ENCODE measurements at places on chromosomes 13 and 19.

GRCh38 chr13:39559847-39560246, 43.1 kb downstream of the LHFPL6 start:
- no peak for DNase-seq

- DNase-seq, result no peak
Observed at GRCh38 chr13:102856557-102856956, 10.7 kb downstream of the ERCC5 start.

GRCh38 chr19:11414544-11414943, 4.6 kb downstream of the RGL3 start:
- DNase-seq, result no peak

DNA sequence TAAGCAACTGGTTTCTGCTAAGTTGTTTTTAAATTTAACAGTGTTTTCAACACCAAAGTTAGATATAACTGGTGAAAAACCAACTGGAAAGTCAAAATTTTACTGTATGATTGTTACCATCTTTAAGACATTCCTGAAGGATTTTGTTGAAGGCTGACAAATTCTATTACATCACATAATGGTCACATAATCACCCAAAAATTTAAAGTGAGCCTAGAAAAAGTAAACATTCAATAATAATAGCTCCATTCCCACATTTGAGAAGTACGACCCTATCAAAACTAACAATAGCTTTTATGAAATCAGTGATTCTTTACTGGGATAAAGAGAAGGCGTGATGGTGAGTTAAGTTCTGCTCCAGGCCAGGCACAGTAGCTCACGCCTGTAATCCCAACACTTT, 51.6 kb downstream of the USP12 start:
- DNase-seq, result no peak

DNA sequence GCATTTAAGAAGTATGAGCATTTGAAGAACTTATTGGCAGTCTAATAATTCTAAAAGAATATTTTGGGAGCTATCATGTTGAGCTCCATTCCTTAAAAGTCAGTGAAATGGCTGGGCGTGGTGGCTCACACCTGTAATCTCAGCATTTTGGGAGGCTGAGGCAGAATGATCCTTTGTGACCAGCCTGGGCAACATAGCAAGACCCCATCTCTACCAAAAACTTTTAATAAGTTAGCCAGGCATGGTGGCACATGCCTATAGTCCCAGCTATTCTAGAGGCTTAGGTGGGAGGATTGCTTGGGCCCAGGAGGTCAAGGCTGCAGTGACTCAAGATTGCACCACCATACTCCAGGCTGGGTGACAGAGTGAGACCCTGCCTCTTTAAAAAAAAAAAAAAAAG, 8.0 kb downstream of the COG6 start:
- DNase-seq, result no peak

- no peak for DNase-seq
Observed at GRCh38 chr13:31018511-31018910, 86.1 kb downstream of the TEX26 start.

DNA sequence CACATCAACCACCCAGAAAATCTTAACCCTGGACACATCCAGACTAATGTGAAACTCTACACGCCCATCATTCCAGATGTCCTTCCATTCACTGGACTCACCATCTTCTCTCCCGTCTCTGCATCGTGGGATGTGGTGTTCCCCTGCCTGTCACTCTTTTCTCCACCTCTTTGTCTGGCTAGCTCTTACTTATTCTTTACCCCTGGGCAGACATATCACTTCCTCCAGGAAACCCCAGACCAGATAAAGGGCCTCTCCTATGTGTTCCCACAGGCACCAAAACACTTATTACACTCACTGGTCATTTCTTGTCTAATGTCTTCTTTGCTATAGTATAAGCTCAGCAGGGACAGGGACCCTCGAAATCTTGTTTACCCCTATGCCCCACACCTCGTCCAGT, 109.3 kb upstream of the IPO5 start:
- DNase-seq, result no peak

DNA sequence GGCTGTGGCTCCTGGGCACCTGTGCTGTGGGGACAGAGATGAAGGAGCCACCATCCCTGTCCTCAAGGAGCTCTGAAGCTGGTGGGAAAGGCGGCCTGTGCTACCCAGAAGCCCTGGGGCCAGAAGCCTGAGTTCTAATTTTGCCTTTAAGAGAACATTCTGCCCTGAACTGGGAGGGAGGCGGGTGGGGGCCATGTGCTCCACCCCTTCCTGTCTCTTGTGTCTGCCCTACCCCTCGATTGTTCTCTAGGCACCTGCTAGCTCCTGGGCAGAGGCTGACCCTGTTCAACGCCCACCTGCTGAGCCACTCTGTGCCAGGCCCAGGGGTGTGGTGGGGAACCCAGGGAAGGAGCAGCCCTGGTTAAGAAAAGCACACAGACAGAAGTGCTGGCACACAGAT, 5.9 kb downstream of the TRAPPC6A start:
- no peak for DNase-seq

GRCh38 chr19:55591555-55591954, 7.8 kb downstream of the FIZ1 start:
- no peak for DNase-seq

DNA sequence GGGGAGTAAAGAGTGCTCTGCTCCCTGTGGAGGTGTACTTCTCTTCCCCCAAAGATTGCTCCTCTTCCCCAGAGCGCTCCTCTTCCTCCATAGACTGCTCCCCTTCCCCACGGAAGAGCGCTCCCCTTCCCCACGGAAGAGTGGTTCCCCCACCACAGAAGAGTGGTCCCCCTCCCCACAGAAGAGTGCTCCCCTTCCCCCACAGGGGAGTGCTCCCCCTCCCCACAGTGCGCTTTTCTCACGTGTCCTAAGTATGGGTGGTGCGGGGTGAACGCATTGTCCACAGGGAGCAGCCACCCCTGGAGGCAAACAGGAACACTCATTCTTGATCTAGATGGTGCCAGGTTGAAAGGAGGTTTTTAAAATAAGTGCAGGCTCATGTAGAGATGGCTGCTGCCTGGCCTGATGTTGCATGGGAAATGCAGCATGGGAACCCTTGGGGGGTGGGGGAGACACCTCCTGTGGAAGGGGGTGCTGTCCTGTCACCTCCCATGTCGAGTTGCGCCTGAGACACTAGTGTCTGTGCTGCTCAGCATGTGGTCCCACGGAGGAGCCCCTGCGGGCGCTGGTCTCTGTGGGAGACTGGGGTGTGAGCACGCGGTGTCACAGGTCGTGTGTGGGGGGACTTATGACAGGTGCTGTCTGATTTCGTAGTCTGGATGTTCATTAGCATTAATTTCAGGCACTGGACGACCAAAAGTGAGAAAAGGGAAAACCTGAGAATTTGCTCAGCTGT, 52.2 kb downstream of the ATP11A start:
- no peak for DNase-seq

DNA sequence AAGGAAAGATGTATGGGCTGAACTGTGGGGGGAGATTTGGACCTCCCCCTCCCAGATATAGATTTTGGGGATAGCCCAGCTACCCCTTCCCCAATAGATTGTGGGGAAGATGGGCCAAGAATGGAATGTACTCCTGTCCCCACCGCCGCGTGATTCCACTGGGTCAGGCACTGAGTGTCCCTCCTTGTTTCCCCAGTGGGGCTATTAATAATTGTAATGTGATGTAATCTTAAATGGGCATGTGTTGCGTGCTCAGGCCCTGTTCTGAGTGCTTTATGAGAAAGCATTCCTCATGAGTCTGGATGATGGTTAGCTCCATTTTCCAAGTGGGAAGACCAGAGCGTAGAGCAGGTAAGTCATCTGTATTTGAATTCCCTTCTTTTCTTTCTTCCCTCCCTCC, 1.4 kb downstream of the PSMD8 start:
- no peak for DNase-seq

GRCh38 chr19:48330012-48330681, 4.8 kb downstream of the EMP3 start:
- peak; percentile 77 for DNase-seq

GRCh38 chr19:55675661-55676354, 782 bp downstream of the EPN1 start:
- DNase-seq, result no peak

GRCh38 chr13:36966404-36966803, 32.7 kb downstream of the ALG5 start:
- DNase-seq, result no peak
